ENCODE measurements at places on chromosomes 6 and 20.

GRCh38 chr20:10940941-10941340 is 267.1 kb upstream of the JAG1 start:
- no peak for DNase-seq

DNA sequence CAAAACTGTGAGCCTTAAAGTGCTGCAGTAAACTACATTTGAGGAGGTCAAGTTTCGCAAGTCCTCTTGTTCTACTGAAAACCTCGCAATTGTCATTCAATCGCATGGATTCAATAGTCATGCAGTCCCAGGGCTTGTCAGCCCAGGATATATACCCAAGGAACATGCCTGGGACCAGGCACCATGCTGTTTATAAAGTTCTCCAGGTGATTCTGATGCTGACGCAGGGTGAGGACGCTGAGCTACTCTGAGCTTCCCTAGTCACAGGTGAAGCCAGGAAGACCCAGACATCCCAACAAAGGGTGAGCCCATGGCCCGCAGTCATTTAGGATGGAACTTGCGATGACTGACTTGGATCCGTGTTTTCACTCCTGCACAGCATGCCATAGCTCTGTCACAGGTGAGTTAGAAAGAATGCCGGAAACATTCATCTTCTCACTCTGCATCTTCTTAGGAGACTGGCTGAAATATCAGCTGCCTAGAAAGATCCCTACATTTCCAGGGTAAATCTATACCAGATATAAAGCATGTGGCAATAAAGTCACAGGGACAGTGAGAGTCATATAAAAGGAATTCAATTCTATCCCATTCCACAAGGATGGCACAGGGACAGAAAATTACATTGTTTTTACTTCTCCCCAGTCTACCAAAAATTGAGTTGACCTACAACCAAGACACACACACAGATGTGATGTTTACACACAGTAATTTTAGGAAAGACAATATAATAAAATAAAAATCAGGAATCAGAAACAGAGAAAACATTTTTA is 27.0 kb upstream of the SSTR4 start:
- no peak for DNase-seq

DNA sequence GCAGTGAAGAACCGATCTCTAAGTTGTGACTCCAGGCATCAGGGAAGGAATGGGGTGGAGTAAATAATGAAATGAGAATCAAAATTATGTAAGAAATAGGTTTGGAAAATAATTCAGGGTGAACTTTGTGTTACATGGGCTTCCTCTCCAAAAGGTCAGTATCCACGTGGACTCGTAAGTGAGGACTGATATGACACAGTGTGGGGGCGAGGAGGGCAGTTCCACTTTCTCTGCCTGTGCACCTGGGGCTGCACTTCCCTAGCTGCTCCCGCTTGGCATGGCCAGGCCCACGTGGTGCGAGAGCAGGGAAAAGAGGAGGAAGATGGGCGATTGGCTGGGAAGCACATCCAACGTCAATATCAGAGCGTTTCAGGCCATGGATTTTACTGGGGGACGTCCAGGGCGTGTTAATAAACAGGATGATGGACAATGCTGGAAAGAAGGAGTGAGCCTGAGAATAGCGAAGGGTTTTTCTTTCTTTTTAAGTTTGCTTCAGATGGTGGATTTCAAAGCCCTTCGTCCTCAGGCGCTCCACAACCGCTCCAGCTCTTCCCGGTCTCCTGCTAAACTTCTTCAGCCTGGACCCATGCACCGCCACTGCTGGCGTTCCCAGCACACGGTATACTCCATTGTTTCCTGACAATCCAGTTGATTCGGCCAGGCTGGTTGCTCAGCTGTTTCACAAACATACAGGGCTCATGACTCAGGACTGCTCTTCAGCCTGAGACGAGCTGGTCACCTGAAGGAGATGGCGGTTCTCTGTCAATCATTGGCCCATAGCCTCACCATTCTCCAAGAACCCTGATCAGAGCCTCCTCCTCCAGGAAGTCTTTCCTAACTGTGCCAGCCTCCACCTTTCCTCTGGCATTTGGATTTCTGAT is 11.8 kb downstream of the CCR6 start:
- no peak for DNase-seq

DNA sequence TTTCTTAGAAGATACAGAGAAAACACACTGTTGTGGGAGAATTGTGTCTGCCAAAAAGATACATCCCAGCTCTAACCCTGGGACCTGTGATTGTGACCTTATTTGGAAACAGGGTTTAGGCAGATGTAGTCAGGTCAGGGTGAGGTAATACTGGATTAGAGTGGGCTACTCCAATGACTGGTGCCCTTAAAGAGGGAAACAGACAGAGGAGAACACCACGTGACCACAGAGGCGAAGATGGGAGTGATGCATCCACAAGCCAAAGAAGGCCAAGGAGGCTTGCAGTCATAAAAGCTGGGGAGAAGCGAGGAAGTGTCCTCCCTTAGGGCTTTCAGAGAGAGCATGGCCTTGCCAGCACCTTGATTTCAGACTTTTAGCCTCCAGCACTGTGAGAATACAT is 35.6 kb downstream of the SLC52A3 start:
- DNase-seq, result no peak

GRCh38 chr20:11499101-11499634 is 418.5 kb upstream of the BTBD3 start:
- no peak for DNase-seq

- DNase-seq, result no peak
Measured at GRCh38 chr6:106866875-106867658, 107.5 kb downstream of the CD24 start.
